Upper lobe of right lung (tissue), 1 donor: ENCODE measurements at places on chromosomes 6 and 20. TPM values are rescaled to one million over a fixed set of nuclear protein-coding genes. Genes with fewer than 3 reads are reported as not detected.

The CDH4 gene
- total RNA-seq, result 0.23 TPM

The SLC16A10 gene
- total RNA-seq, result 12.3 TPM

The ANKRD6 gene
- total RNA-seq, result 20.2 TPM

The FAM184A gene
- total RNA-seq, result 15.4 TPM

The ZNF341 gene
- total RNA-seq, result 4.8 TPM

The ACOT8 gene
- total RNA-seq, result 23.5 TPM

The TNNC2 gene
- total RNA-seq, result 0.61 TPM

The HIVEP2 gene
- total RNA-seq, result 18.6 TPM

The ENPP3 gene
- 0.87 TPM for total RNA-seq

The OR11A1 gene
- not detected for total RNA-seq

The SH3BGRL2 gene
- total RNA-seq, result 33.9 TPM

The TMEM63B gene
- total RNA-seq, result 119 TPM

The MARCKS gene
- total RNA-seq, result 73.4 TPM

The MICA gene
- 36.6 TPM for total RNA-seq

The PRL gene
- not detected for total RNA-seq

The SLC22A2 gene
- total RNA-seq, result not detected
